ENCODE measurements at places on chromosomes 12 and 14.
A peak's percentile ranks its signal among the peaks of the same experiment; 100 is the strongest.

GRCh38 chr12:5063149-5063548 lies 19.5 kb downstream of the KCNA5 start:
- H3K4me1 ChIP-seq: no peaks in the 10 kb centered on the region
- H3K4me3 ChIP-seq: no peak overlapping the region
- no peaks in the 10 kb centered on the region for H3K36me3 ChIP-seq
- H3K27ac ChIP-seq: no peak overlapping the region
- DNase-seq: no peak

DNA sequence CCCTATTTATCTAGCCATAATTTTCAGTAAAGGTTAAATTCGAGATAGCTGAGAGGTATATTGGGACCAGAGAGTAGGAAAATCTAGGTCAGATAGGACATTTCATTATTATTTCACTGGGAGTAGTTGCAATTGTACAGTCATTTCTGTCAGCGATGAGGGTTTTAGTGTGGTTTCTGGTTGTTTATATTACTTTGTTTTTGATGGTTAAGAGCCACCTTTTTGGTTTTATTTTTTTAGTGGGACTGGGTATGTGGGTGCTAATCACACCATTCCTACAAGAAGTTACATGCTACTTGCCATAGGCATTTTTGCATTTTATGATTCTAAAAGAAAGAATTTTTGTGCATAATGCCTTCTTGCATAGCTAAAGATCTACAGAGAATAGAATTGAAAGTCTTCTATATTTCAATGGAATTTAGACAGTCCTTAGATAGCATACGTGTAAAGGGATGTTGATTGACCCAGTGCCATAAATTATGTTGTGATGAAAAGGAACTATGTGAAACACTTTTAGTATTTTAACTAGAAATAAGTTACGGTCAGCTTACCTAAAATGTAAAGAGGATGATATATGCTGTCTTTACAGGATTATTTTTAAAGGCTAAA lies 85.2 kb downstream of the KTN1 start:
- H3K36me3 ChIP-seq: peaks cover 3% of the 10 kb centered on the region
- H3K4me1 ChIP-seq: no peaks in the 10 kb centered on the region
- DNase-seq: no peak
- no peak overlapping the region for H3K27ac ChIP-seq
- H3K27me3 ChIP-seq: no peaks in the 10 kb centered on the region

DNA sequence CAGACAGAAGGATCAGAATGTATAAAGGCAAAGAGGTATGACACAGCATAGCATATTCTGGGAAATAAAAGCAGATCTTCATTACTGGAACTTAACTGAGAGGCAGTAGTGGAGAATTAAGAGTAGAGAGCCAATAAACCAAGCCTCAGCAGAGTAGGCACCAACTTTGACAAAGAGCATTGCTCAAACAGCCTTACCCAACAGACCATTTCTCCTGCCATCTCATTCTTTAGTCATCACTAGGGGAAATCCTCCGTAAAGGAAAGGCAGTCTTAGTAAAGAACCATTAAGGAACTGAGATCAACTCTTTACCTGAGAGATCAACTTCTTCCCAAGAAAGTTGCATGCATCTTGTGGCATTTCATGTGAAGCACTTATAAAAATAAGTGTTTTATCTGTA lies 36.6 kb downstream of the SENP1 start:
- no peaks in the 10 kb centered on the region for H3K4me1 ChIP-seq
- no peak overlapping the region for H3K27ac ChIP-seq
- no peak overlapping the region for H3K4me3 ChIP-seq
- DNase-seq: no peak
- H3K36me3 ChIP-seq: peaks cover 85% of the 10 kb centered on the region
- no peaks in the 10 kb centered on the region for H3K27me3 ChIP-seq

DNA sequence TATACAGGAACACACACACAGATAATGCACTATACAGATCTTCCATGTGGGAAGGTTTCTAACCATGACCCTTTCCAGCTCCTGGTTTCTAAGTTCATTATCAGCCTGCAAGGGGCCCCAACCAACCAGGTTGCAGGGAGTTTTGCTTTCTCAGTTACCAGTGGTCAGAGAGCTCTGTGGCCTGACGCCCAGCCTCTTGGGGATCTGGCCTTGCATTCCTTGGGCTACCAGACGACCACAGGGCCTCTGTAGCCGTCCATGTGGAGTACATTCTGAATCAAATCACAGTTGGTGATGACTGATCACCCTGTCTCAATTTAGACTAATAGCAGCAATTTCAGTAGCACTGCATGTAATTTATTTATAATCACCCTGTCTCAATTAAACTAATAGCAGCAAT lies 47.5 kb downstream of the PAH start:
- H3K4me3 ChIP-seq: no peak overlapping the region
- H3K27me3 ChIP-seq: no peaks in the 10 kb centered on the region
- no peak for DNase-seq
- H3K27ac ChIP-seq: no peak overlapping the region

GRCh38 chr12:99476956-99477355 lies 170.6 kb upstream of the GARIN6 start:
- H3K4me1 ChIP-seq: no peaks in the 10 kb centered on the region
- H3K36me3 ChIP-seq: no peaks in the 10 kb centered on the region
- H3K27ac ChIP-seq: no peak overlapping the region
- DNase-seq: no peak

GRCh38 chr12:39272871-39273655 lies 169.9 kb downstream of the KIF21A start:
- H3K27me3 ChIP-seq: no peaks in the 10 kb centered on the region
- DNase-seq: no peak
- H3K27ac ChIP-seq: no peak overlapping the region
- no peaks in the 10 kb centered on the region for H3K4me1 ChIP-seq

DNA sequence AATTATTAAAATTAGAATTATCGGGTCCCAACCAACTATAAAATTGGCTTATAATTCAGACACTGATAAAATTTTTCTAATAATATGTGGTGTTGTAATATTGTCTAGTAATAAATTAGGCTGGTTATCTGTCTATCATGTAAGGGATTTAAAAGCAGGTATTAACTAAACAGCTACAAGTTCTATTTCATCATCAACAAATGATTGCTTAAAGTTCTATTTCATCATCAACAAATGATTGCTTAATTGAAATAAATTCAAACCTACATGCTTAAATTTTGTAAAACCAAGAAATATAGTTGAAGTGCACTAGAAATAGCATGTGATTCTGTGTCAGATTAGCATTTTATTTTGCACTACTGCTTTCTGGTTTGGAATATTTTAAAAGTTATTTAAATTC lies 34.1 kb downstream of the SLCO1A2 start:
- H3K4me1 ChIP-seq: no peaks in the 10 kb centered on the region
- no peaks in the 10 kb centered on the region for H3K36me3 ChIP-seq
- H3K27me3 ChIP-seq: no peaks in the 10 kb centered on the region

- no peaks in the 10 kb centered on the region for H3K36me3 ChIP-seq
- no peak for DNase-seq
These were observed 57.7 kb upstream of the CSRP2 start for GRCh38 chr12:76936275-76937193.

DNA sequence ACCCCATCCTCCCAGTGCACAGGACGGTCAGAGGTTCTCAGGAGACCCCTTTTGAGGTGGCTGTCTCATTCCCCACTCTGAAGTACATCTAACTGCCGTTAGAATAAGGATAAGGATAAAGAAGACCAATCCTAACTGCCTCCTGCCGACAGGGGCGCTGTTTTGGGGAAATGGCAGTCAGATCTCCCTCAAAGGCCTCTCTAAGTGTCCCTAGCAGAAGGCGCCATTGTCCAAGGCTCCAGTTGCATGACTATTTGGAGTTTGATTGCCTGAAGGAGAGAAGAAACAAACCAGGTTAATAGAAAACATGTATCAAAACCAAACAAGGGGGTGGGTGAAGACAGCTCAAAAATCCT lies 29.1 kb upstream of the KLRB1 start:
- no peaks in the 10 kb centered on the region for H3K27me3 ChIP-seq
- no peak for DNase-seq
- no peak overlapping the region for H3K4me3 ChIP-seq

- H3K27me3 ChIP-seq: no peaks in the 10 kb centered on the region
- H3K4me1 ChIP-seq: no peaks in the 10 kb centered on the region
- no peak overlapping the region for H3K27ac ChIP-seq
- no peak overlapping the region for H3K4me3 ChIP-seq
These were observed 26.9 kb downstream of the GCN1 start for GRCh38 chr12:120167529-120168095.

GRCh38 chr12:105522166-105522825 lies 191.8 kb downstream of the C12orf75 start:
- H3K36me3 ChIP-seq: no peaks in the 10 kb centered on the region
- H3K27me3 ChIP-seq: no peaks in the 10 kb centered on the region
- no peak overlapping the region for H3K4me3 ChIP-seq
- H3K4me1 ChIP-seq: no peaks in the 10 kb centered on the region
- H3K27ac ChIP-seq: no peak overlapping the region

DNA sequence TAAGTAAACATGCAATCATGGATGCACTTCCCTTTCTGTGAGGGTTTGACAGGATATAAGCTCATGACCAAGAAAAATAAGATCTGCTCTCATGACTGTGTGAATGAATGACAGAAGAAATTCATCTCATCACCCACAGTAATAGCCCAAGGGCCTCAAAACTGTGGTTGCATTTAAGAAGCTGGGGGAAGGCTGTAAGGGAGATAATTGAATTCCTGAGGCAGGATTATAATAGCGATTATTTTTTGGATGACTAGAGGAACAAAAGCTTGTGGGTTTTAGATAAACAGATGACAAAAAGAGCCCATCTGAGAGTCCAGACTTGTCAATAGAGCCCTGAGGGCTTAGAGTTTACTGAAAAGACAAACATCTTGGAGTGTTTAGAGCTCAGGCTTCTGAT lies 161.2 kb downstream of the NTF3 start:
- no peaks in the 10 kb centered on the region for H3K27me3 ChIP-seq
- no peak for DNase-seq
- H3K27ac ChIP-seq: no peak overlapping the region
- H3K4me3 ChIP-seq: no peak overlapping the region
- H3K36me3 ChIP-seq: no peaks in the 10 kb centered on the region

DNA sequence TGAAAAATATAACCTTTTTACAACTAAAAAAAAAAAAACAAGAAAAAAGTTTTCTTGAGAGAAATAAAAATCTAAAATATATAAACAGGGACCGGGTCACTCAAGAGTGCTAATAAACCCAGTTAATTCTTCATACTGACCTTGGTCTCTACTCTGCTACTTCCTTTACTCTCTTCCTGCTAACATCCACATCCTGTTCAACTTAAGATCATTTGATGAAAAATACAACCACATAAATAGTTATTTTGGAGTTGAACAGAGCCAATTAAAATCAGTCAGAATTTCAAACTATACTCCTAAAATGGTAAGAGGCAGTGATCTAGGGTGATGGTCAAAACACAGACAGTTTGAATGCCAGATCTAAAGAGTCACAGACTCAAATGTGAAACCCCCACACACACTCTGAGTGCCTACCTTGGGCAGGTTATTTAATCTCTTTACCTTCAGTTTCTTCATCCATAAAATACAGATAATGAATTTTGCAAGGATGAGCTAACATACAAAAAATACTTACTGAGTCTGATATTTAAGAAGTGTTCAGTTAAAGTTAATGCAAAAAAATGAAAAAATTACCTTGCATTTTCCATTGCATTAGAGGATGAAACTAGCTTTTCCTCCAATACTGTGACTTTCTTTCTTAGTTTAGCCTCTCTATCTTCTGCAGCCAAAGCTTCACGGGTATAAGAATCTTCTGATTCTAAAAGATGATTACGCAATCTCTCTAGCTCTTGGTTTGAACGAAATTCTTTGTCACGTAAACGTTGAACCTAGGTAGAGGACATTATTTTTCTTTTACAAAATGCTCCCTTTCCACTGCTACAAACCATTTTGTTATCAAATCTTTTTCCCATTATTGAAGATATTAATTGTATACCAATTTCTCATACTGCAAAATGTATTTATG lies 40.9 kb downstream of the TRIP11 start:
- no peak for DNase-seq
- peaks cover 20% of the 10 kb centered on the region for H3K4me1 ChIP-seq
- no peak overlapping the region for H3K27ac ChIP-seq
- H3K36me3 ChIP-seq: peaks cover 6% of the 10 kb centered on the region
- no peaks in the 10 kb centered on the region for H3K27me3 ChIP-seq
- H3K4me3 ChIP-seq: no peak overlapping the region

DNA sequence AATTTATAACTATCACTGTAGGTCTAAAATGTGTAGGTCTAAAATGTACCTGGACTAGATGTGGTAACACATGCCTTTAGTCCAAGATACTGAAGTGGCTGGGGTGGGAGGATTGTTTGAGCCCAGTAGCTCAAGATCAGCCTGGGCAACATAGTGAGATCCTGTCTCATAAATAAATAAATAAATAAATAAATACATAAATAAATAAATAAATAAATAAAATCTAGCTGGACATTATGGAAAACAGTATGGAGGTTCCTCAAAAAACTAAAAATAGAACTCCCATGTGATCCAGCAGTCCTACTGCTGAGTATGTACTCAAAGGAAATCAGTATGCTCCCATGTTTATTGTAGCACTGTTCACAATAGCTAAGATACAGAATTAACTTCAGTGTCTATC lies 24.0 kb downstream of the PDE3A start:
- no peaks in the 10 kb centered on the region for H3K36me3 ChIP-seq
- no peak overlapping the region for H3K27ac ChIP-seq
- H3K4me1 ChIP-seq: no peaks in the 10 kb centered on the region
- H3K27me3 ChIP-seq: no peaks in the 10 kb centered on the region
- no peak for DNase-seq
- no peak overlapping the region for H3K4me3 ChIP-seq

DNA sequence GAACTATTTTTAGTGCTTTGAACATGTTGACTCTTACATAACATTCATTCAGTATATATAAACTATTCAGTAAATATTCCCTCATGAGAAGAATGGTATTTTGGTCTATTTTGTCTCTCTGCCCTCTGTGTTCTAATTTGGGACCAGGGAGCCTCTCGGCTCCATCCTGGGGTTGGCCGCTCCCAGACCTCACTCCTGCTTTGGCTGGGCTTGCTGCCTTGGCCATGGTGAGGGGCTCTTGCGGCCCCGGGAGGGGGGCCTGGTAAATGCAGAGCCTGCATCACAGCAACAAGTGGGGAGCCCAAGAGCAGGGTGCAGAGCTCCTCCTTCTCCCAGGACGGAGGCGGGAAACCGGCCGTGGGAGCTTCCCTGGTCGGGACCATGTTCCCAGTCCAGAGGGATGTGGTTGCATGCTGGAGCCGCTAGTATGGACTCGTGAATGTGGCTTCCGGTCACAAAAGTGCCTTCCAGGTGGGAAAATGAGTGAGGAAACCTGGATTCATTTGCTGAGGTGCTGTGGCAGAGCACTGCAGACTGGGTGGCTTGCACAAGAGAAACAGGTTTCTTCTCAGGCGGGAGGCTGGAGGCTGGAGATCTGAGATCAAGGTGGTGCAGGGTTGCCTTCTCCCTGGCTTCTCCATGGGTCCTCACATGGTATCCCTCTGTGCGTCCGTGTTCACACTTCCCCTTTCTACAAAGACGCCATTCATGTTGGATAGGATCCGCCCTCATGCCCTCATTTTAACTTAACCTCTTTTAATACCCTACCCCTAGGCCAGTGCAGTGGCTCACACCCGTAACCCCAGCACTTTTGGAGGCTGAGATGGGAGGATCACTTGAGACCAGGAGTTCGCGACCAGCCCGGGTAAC lies 250.2 kb downstream of the CACNA1C start:
- peak overlapping the region; percentile 44 for H3K27ac ChIP-seq
- H3K36me3 ChIP-seq: no peaks in the 10 kb centered on the region
- H3K27me3 ChIP-seq: no peaks in the 10 kb centered on the region

- H3K27ac ChIP-seq: peak overlapping the region; percentile 69
- no peak overlapping the region for H3K4me3 ChIP-seq
- DNase-seq: no peak
These were observed 18.6 kb downstream of the LTBP2 start for GRCh38 chr14:74593241-74593953.

Measured in upper lobe of left lung (tissue), 6 donors.